CD4-positive, alpha-beta T cell (primary cell): ENCODE measurements at places on chromosomes 16 and 17.

DNA sequence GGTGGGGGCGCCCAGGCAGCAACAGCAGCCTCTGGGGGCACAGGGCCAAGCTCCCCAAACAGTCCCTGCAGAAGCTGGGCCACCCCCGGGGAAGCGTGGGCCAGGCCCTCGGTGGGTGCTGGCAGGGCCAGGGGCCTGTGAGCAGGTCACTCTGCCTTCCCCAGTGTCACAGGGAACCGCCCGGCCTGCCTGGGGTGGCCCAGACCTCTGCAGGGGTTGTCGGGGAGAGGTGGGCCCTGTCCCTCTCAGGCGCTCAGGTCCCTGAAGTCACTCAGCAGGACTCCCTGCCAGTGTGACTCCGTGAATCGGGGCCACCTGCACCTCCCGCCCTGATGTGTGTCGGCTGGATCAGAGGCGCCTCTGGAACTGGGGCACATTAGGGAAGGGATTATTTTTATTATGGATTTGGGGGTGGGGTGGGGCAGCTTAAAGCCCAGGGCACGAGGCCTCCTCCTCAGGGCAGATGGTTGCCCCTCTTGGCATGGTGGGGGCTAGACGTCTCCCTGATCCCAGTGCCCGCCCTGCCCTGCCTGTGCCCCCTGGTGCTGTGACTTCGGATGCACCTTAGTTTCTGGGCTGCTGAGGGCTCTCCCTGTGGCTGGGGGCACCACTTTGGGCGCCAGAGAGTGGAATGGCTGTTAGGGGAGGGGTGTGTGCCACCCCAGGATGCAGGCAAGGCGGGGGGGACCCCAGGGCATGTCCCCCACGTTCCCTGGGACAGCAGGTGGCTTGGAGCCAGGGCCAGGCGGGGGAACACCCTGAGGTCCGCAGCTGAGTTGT is 1.2 kb upstream of the GNG13 start:
- H3K27ac ChIP-seq, result no peak overlapping the region
- H3K36me3 ChIP-seq, result no peaks in the 10 kb centered on the region
- peaks cover 25% of the 10 kb centered on the region for H3K27me3 ChIP-seq
- H3K4me1 ChIP-seq, result peaks cover 9% of the 10 kb centered on the region
- no peak overlapping the region for H3K4me3 ChIP-seq
- DNase-seq, result no peak

- no peak for DNase-seq
- no peaks in the 10 kb centered on the region for H3K36me3 ChIP-seq
- H3K4me1 ChIP-seq, result no peaks in the 10 kb centered on the region
- no peak overlapping the region for H3K4me3 ChIP-seq
- no peak overlapping the region for H3K27ac ChIP-seq
Measured at GRCh38 chr16:54437401-54437800, 150.8 kb upstream of the IRX3 start.

GRCh38 chr17:81160306-81160705 is 5.0 kb upstream of the PVALEF start:
- peaks cover 18% of the 10 kb centered on the region for H3K27me3 ChIP-seq
- H3K4me1 ChIP-seq, result peaks cover 15% of the 10 kb centered on the region
- no peak overlapping the region for H3K27ac ChIP-seq
- DNase-seq, result peak; percentile 13

DNA sequence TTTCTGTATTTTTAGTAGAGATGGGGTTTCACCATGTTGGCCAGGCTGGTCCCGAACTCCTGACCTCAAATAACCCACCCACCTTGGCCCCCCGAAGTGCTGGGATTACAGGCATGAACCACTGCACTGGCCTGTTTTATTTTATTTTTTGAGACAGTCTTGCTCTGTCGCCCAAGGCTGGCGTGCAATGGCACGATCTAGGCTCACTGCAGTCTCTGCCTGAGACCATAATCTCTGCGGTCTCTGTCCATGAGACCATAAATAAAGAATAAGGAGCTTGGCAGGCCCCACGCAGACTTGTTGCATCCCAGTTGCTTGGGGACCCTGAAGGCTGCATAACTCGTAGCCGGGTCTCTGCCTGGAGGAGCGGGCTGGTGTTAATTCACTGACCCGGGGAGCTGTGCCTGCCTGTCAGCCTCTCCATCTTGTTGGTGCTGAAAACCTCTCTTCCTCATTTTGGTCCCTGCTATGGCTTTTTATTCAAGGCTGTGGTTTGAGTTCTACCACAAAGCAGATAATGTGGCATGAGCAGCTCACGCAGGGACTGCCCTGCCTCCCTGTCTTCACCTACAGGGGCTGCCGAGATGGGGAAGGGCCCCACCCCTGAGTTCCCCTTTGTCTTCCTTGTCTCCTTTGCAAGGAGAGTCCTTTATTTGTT is 82.1 kb downstream of the MSI2 start:
- DNase-seq, result no peak
- H3K36me3 ChIP-seq, result peaks cover 12% of the 10 kb centered on the region
- H3K4me1 ChIP-seq, result peaks cover 3% of the 10 kb centered on the region

DNA sequence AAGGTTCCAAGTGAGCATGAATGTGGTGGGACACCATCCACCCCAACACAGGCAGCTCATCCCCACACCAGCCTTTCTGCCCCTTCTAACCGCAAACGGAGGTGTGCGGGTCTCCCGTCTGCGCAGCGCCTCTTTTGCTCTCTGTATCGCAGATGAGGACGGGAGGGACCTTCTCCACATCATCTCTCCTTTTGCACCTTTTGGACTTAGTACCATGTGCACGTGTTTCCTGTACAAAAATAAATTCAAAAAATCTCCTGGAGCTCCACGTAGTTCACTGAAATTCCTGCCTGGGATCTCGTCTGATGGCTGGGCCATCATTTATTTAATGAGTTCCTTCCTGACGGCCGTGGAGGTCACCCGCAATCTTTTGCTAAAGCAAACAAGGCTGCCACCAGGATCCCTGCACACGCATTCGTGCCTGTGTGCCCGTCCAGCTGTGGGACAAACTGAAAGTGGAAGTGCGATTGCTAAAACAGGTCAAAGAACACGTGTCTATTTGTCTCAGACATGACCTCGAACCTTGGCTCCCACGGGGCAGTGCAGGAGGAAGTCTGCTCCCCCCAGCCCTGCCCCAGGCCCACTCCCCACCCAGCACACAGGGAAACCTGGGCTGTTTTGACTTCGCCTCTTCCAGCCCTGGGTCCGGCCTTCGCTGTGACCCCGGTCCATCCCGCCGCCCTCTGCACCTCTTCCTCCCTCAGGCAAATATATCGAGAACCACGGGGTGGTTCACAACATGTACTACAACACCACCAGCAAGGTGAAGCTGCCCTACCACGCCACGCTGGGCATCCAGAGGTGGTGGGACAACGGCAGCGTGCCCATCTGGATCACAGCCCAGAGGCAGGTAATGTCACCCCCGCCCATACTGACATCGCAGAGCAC is 2.3 kb downstream of the ENPP7 start:
- no peak for DNase-seq
- peaks cover 31% of the 10 kb centered on the region for H3K4me1 ChIP-seq

GRCh38 chr17:62870030-62870541 is 62.0 kb upstream of the MARCHF10 start:
- H3K4me1 ChIP-seq, result no peaks in the 10 kb centered on the region
- peaks cover 10% of the 10 kb centered on the region for H3K27me3 ChIP-seq
- no peaks in the 10 kb centered on the region for H3K36me3 ChIP-seq
- H3K27ac ChIP-seq, result no peak overlapping the region
- H3K4me3 ChIP-seq, result no peak overlapping the region

- no peaks in the 10 kb centered on the region for H3K36me3 ChIP-seq
- H3K4me1 ChIP-seq, result no peaks in the 10 kb centered on the region
- H3K27me3 ChIP-seq, result no peaks in the 10 kb centered on the region
- no peak overlapping the region for H3K27ac ChIP-seq
Measured at GRCh38 chr16:85210423-85211169, 98.3 kb upstream of the CIBAR2 start.

DNA sequence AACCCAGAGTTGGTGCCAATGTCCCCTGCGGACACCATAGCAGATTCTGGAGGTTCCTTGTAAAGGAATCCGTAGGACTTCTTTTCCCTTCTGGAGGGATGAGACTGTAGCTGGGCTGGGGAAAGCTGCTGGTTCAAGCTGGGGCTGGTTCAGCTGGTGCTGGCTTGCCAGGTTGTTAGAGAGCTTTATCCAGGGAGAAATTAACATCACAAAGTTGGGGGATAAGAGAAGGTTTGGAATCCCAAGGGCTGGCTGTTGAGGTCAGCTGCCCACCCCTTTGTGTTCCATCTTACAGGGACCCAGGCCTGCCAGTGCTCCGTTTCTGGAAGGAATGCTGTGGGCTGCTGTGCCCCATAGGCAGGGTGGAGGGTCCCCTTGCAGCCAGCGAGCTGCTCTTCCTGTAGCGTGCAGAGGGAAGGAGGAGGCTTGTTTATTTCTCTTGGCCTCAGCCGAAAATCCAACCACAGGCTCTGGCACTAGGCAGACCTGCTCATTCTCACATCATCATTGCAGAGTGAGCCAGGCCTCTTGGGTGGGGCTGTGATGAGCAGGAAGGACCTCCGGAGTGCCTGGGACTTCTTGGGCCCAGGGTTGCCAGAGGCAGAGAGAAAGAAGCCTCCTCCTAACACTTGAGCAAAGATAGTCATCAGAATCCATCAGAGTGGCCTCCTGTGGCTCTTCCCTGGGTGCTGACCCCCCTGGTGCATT is 251.1 kb downstream of the SEC14L1 start:
- peaks cover 91% of the 10 kb centered on the region for H3K4me1 ChIP-seq
- H3K27ac ChIP-seq, result peak overlapping the region; percentile 31
- H3K36me3 ChIP-seq, result peaks cover 12% of the 10 kb centered on the region
- H3K4me3 ChIP-seq, result peak overlapping the region; percentile 19

DNA sequence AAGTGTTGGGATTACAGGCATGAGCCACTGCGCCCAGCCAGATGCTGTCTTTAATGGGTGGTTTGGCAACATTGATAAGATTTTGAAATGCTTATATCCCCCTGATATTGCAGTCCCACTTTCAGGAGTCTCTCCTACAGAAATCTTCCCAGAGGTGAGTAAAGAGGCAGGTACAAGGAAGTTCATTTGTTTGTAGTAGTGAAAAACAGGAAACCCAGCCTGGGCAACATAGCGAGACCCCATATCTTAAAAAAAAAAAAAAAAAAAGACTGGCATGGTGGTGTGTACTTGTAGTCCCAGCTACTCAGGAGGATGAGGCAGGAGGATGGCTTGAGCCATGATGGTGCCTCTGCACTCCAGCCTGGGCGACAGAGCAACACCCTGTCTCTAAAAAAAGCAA is 6.2 kb upstream of the NUPR1 start:
- no peaks in the 10 kb centered on the region for H3K27me3 ChIP-seq
- peaks cover 9% of the 10 kb centered on the region for H3K4me1 ChIP-seq
- H3K36me3 ChIP-seq, result no peaks in the 10 kb centered on the region

- no peaks in the 10 kb centered on the region for H3K27me3 ChIP-seq
- H3K27ac ChIP-seq, result peak overlapping the region; percentile 66
- H3K4me1 ChIP-seq, result peaks cover 21% of the 10 kb centered on the region
- DNase-seq, result peak; percentile 51
- H3K4me3 ChIP-seq, result peak overlapping the region; percentile 75
- peaks cover 36% of the 10 kb centered on the region for H3K36me3 ChIP-seq
Measured at GRCh38 chr16:58515871-58516767, 802 bp downstream of the SETD6 start.

DNA sequence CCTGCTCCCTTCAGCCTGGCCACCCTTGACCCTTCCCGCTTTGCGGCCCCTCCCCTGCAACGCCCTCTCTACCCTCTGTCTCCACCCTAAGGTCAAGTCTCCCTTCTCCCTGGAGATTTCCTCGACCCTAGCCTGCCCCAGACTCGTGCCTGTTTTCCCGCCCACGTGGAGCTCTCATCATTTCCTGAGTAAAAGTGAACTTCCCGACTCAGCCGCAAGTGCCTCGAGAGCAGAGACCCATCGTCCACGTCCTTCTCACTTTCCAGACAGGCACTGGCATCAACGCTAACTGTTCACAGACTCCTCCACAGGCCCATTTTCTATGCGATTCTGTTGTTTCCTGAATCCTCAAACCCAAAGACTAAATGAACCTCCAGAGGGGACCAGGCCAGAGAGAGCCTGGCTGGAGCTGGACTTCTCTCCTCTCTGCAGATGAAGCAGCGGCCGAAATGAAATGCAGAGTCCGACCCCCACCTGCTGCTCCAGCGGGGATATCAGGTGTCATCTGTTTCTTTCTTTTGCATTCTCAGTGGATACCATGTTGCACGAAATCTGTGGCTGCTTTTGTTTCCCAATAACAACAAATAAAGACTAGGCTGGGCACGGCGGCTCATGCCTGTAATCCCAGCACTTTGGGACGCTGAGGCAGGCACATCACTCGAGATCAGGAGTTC is 52.5 kb downstream of the RTN4RL1 start:
- peaks cover 14% of the 10 kb centered on the region for H3K27me3 ChIP-seq
- H3K4me3 ChIP-seq, result no peak overlapping the region
- DNase-seq, result no peak
- no peak overlapping the region for H3K27ac ChIP-seq

GRCh38 chr16:55502801-55503366 is 6.0 kb upstream of the LPCAT2 start:
- no peak overlapping the region for H3K4me3 ChIP-seq
- DNase-seq, result no peak
- peaks cover 3% of the 10 kb centered on the region for H3K4me1 ChIP-seq
- no peaks in the 10 kb centered on the region for H3K27me3 ChIP-seq

GRCh38 chr16:11665071-11665491 is 3.2 kb upstream of the SNN start:
- H3K27me3 ChIP-seq, result no peaks in the 10 kb centered on the region
- H3K4me1 ChIP-seq, result peaks cover 65% of the 10 kb centered on the region
- H3K36me3 ChIP-seq, result no peaks in the 10 kb centered on the region
- H3K27ac ChIP-seq, result peak overlapping the region; percentile 57
- H3K4me3 ChIP-seq, result peak overlapping the region; percentile 41

- peaks cover 29% of the 10 kb centered on the region for H3K4me1 ChIP-seq
- DNase-seq, result no peak
- no peak overlapping the region for H3K27ac ChIP-seq
- H3K36me3 ChIP-seq, result no peaks in the 10 kb centered on the region
Measured at GRCh38 chr17:67998466-67998865, 2.2 kb upstream of the C17orf58 start.

GRCh38 chr17:71085238-71086033 is 916.1 kb downstream of the KCNJ2 start:
- H3K27ac ChIP-seq, result no peak overlapping the region
- H3K27me3 ChIP-seq, result no peaks in the 10 kb centered on the region
- no peaks in the 10 kb centered on the region for H3K4me1 ChIP-seq
- DNase-seq, result no peak
- no peak overlapping the region for H3K4me3 ChIP-seq
- no peaks in the 10 kb centered on the region for H3K36me3 ChIP-seq

DNA sequence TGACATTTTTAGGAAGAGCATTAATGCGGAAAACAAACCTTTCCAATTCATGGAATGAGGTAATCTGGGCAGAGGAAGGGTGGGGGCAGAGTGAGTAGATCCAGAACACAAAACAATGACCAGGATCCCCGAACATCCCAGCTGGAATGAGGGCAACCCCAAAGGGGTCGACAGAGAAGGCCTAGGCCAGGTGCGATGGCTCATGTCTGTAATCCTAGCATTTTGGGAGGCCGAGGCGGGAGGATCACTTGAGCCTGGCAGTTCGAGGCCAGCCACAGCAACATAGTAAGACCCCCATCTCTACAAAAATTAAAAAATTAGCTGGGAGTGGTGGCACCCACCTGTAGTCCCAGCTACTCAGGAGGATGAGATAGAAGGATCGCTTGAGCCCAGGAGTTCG is 64.7 kb downstream of the ZFHX3 start:
- DNase-seq, result no peak
- H3K36me3 ChIP-seq, result no peaks in the 10 kb centered on the region
- H3K27me3 ChIP-seq, result no peaks in the 10 kb centered on the region
- H3K4me1 ChIP-seq, result no peaks in the 10 kb centered on the region
- no peak overlapping the region for H3K4me3 ChIP-seq
- no peak overlapping the region for H3K27ac ChIP-seq
